CD8-positive, alpha-beta memory T cell (primary cell): ENCODE measurements at places on chromosomes 3 and 15. TPM values are rescaled to one million over a fixed set of nuclear protein-coding genes. Genes with fewer than 3 reads are reported as not detected.

- H3K4me1 ChIP-seq: peaks cover 4% of the 10 kb centered on the region
- H3K27ac ChIP-seq: no peak overlapping the region
These were observed 102.2 kb downstream of the DGKG start for GRCh38 chr3:186259612-186260383.

DNA sequence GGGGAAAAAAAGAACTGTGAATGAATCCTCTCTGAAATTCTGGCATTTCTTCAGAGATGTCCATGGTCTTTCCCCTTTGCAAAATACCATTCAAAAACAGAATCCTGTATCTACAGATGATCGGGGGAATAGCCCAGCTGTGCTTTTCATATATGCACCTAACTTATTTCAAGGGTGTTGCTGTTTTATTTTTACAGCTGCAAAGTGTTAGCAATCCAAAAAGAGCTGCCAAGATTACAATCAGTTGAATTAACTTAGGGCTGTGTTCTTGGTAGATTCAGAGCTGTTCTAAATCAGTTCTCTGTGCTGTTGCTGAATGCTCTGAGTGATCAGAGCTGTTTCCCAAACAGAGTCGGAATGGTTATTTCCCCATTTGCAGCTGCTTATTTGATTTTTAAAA lies 175.7 kb upstream of the SEMA6D start:
- no peaks in the 10 kb centered on the region for H3K27me3 ChIP-seq
- no peaks in the 10 kb centered on the region for H3K4me1 ChIP-seq
- H3K36me3 ChIP-seq: no peaks in the 10 kb centered on the region
- no peak overlapping the region for H3K4me3 ChIP-seq

- H3K27ac ChIP-seq: no peak overlapping the region
- peaks cover 3% of the 10 kb centered on the region for H3K4me1 ChIP-seq
These were observed 1028.2 kb downstream of the MCTP2 start for GRCh38 chr15:95259513-95259912.

GRCh38 chr3:130582457-130583153 lies 65.6 kb downstream of the COL6A6 start:
- H3K27me3 ChIP-seq: no peaks in the 10 kb centered on the region
- H3K36me3 ChIP-seq: no peaks in the 10 kb centered on the region
- DNase-seq: no peak
- H3K4me3 ChIP-seq: no peak overlapping the region
- H3K27ac ChIP-seq: no peak overlapping the region
- H3K4me1 ChIP-seq: no peaks in the 10 kb centered on the region

- H3K27ac ChIP-seq: no peak overlapping the region
- H3K4me3 ChIP-seq: no peak overlapping the region
- H3K36me3 ChIP-seq: no peaks in the 10 kb centered on the region
- DNase-seq: no peak
- no peaks in the 10 kb centered on the region for H3K27me3 ChIP-seq
These were observed 328.2 kb downstream of the ZIC1 start for GRCh38 chr3:147737376-147737775.

GRCh38 chr15:90862487-90862886 lies 5.9 kb upstream of the FURIN start:
- H3K4me1 ChIP-seq: peaks cover 6% of the 10 kb centered on the region
- no peaks in the 10 kb centered on the region for H3K27me3 ChIP-seq
- no peak for DNase-seq
- no peak overlapping the region for H3K4me3 ChIP-seq
- H3K36me3 ChIP-seq: no peaks in the 10 kb centered on the region

GRCh38 chr3:191336833-191337232 lies 6.5 kb upstream of the UTS2B start:
- H3K27ac ChIP-seq: no peak overlapping the region
- H3K27me3 ChIP-seq: no peaks in the 10 kb centered on the region

GRCh38 chr3:25534007-25534406 lies 105.9 kb downstream of the RARB start:
- no peaks in the 10 kb centered on the region for H3K4me1 ChIP-seq
- no peaks in the 10 kb centered on the region for H3K36me3 ChIP-seq
- H3K27me3 ChIP-seq: no peaks in the 10 kb centered on the region
- H3K27ac ChIP-seq: no peak overlapping the region

DNA sequence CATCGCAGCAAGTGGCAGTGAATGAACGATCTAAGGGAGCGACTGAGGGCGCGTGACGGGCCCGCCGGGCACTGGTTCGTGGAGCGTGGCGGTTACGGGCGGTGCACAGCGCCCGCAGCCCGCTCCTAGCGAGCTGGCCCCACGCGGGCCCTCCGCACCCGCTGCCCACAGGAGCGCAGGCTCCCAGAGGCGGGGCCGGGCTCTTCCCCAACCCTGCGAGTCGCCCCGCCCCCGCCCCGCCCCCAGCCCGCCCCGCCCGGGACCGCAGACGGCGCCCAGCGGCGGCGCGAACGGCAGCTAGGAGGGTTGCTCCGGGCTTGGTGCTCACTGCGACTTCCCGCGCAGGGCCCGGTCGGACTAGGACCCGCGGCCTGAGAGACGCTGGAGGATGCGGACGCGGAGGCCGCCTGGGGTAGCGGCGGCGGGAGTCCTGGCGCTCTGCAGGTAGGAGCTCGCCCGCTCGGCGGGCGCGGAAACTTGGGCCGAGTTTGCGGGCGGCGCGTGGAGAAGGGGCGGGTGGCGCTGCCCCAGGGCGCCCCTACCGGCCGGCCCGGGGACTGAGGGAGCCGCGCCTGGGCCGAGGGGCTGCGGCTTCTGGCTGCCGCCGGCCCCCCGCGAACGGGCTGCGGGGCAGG lies at the start of gene C15orf39:
C15orf39 (plus strand) TSS at position 267 of the 635 bp plus-strand sequence. CDS start 4,167 bp downstream, outside the sequence.
- peak; percentile 84 for DNase-seq
- H3K27me3 ChIP-seq: no peaks in the 10 kb centered on the region
- H3K4me3 ChIP-seq: peak within 1 kb of the TSS; percentile 96
- H3K4me1 ChIP-seq: peaks cover 41% of the 10 kb centered on the region

DNA sequence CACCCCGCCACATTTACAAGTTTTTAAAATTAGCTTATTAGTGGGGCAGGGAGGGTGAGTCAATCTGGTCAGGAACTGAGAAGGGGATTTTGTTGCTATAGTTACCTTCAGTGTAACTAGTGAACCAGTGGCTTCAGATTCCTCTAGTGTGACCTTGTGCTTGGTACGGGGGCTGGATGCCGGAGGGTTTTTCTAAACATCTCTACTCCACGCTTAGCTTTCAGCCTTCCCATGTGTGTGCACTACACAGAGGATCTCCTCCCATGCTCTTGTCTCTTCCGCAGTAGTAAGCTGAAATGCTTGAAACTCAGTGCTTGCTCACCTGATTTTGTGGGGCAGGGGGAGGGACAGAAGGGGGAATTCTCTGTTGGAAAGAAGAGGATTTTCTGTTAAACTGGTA lies 67.9 kb upstream of the AKAP13 start:
- DNase-seq: no peak
- H3K27ac ChIP-seq: no peak overlapping the region
- H3K4me3 ChIP-seq: no peak overlapping the region
- peaks cover 20% of the 10 kb centered on the region for H3K4me1 ChIP-seq

DNA sequence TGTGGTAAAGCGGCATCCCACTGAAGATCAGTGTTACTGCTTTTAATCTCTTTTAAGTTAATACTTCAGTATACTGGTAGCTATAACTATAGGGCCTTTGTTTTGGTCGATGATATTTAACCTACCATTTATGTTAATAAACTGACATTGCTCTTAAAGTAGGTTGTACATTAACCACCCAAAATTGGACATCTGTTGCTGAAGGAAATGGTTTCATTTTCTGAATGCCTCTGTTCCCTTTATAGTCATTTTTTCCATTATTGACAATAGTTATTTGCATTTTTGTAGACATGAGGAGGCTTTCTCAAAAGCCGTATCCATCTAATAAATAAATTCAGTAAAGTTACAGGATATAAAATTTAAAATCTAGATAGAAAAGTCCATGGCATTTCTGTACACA lies 252.4 kb upstream of the UBE2E1 start:
- no peak for DNase-seq
- H3K36me3 ChIP-seq: no peaks in the 10 kb centered on the region
- H3K27me3 ChIP-seq: no peaks in the 10 kb centered on the region
- H3K27ac ChIP-seq: no peak overlapping the region

GRCh38 chr3:121594850-121595249 lies 1.7 kb downstream of the FBXO40 start:
- H3K27ac ChIP-seq: no peak overlapping the region
- no peaks in the 10 kb centered on the region for H3K4me1 ChIP-seq
- no peak overlapping the region for H3K4me3 ChIP-seq
- no peaks in the 10 kb centered on the region for H3K36me3 ChIP-seq

GRCh38 chr15:88003541-88004327 lies 252.8 kb downstream of the NTRK3 start:
- H3K4me3 ChIP-seq: no peak overlapping the region
- H3K4me1 ChIP-seq: no peaks in the 10 kb centered on the region
- H3K27me3 ChIP-seq: no peaks in the 10 kb centered on the region
- DNase-seq: no peak

- H3K4me1 ChIP-seq: no peaks in the 10 kb centered on the region
- H3K27me3 ChIP-seq: no peaks in the 10 kb centered on the region
- H3K4me3 ChIP-seq: no peak overlapping the region
- H3K27ac ChIP-seq: no peak overlapping the region
These were observed 98.8 kb upstream of the ZBTB20 start for GRCh38 chr3:115245899-115246298.

DNA sequence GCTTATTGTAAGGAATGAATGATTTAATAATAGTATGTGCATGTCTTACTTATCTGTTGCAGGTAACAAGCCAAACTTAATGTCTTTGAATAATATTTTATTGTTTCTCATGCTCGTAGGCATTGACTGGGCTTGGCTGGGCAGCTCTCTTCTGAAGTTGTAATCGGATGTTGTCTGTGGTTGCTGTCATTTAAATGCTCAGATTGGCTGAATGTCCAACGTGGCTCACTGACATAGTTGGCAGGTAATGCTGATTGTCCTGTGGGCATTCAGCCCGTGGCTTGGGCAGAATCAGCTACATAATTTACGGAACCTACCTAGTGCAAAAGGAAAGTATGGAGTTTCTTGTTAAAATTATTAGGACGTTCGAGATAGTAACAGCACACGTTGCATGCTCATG lies 297.4 kb upstream of the GBE1 start:
- no peaks in the 10 kb centered on the region for H3K27me3 ChIP-seq
- H3K4me1 ChIP-seq: no peaks in the 10 kb centered on the region
- H3K4me3 ChIP-seq: no peak overlapping the region
- no peaks in the 10 kb centered on the region for H3K36me3 ChIP-seq

DNA sequence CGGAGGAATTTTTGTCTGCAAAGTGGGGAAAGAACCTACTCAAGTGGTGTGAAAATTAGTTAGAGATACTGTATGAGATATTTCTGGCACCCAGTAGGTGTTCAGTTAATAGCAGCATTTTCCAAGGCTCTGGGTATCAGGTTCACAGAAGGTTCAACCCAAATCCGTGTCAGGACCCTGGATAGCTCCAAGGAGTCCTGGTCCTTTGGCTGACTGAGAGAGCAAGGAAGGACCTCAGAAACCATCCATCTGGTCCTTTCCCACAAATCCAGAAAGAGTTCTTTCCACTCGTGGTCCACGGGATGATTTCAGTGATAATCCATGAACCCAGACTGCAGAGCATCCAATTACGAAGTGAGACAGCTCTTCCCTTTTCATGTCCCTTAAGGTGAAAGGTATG lies 51.4 kb downstream of the SLC6A11 start:
- no peaks in the 10 kb centered on the region for H3K27me3 ChIP-seq
- no peak overlapping the region for H3K4me3 ChIP-seq
- no peak overlapping the region for H3K27ac ChIP-seq
- no peaks in the 10 kb centered on the region for H3K36me3 ChIP-seq
- no peaks in the 10 kb centered on the region for H3K4me1 ChIP-seq

DNA sequence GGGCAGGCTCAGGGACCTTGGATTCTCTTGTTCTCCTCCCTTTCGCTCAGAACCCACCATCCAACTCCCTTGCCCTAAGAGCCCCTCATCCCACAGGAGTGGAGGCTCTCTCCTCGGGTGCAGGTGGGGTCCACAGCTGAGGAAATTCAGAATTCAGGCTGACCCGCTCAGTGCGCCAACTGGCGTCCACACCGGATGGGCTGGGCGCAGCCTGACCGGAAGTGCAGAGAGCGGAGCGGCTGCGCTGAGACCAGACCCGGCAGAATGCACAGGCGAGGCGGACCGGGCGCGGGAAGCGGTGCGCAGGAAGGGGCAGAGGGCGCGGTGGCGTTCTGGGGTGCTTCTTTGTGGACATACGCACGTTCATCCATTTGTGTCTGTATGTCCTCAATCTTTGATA lies 210.4 kb upstream of the NDN start:
- no peaks in the 10 kb centered on the region for H3K4me1 ChIP-seq
- H3K36me3 ChIP-seq: no peaks in the 10 kb centered on the region
- H3K4me3 ChIP-seq: no peak overlapping the region
- no peak for DNase-seq

DNA sequence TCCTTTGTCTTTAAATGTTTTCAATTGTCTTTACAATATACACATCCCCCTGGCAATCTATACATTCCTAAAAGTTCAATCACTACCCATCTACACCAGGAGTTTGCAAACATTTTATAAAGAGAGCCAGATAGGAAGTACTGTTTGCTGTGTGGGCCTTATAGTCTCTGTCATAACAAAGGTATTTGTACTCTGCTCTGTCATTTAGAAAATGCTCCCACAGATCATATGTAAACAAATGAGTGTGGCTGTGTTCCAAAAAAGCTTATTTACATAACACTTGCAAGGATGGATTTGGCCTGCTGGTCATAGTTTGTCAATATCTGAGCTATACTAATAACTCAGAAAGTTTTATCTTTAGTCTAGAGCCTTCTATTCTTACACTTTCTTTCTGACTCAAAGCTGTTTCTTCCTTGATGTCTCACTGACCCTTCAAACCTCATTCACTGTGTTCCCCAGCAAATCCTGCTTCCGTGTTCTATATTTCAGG lies 511.9 kb downstream of the GBE1 start:
- H3K27ac ChIP-seq: no peak overlapping the region
- H3K4me3 ChIP-seq: no peak overlapping the region
- no peaks in the 10 kb centered on the region for H3K4me1 ChIP-seq
- DNase-seq: no peak

DNA sequence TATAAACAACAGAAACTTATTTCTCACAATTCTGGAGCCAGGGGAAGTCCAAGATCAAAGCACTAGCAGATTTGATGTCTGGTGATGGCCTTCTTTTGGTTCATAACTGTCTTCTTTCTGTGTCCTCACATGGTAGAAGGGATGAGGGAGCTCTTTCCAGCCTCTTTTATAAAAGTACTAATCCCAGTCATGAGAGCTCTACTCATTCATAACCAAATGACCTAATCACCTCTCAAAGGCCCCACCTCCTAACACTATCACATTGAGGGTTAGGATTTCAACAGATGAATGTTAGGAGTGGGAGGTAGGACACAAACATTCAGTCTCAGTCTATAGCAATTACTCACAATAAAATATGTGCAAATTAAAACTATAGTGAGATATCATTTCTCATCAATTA lies 50.1 kb upstream of the UBE2E2 start:
- no peaks in the 10 kb centered on the region for H3K4me1 ChIP-seq
- DNase-seq: no peak
- no peak overlapping the region for H3K27ac ChIP-seq
- no peaks in the 10 kb centered on the region for H3K36me3 ChIP-seq

GRCh38 chr15:61835029-61835428 lies 225.2 kb downstream of the VPS13C start:
- H3K27me3 ChIP-seq: peaks cover 2% of the 10 kb centered on the region
- DNase-seq: no peak
- no peaks in the 10 kb centered on the region for H3K36me3 ChIP-seq
- no peak overlapping the region for H3K27ac ChIP-seq

PLOD2 gene
- total RNA-seq: 0.35 TPM

BCHE gene
- not detected for total RNA-seq

ARNT2 gene
- total RNA-seq: 0.11 TPM

TWF2 gene
- 98.2 TPM for total RNA-seq

OR5K2 gene
- not detected for total RNA-seq

IL20RB gene
- total RNA-seq: 0.96 TPM

ROPN1 gene
- not detected for total RNA-seq

SNX33 gene
- 3.5 TPM for total RNA-seq

RYK gene
- total RNA-seq: 26.1 TPM

ROBO2 gene
- total RNA-seq: not detected
